Activated CD4-positive, alpha-beta memory T cell treated with anti-CD3 and anti-CD28 coated beads, Interleukin-2, amount 10 ng/mL, durations not matched to agents 7 days and 5 days (primary cell): ENCODE measurements at places on chromosomes 11 and 22. TPM values are rescaled to one million over a fixed set of nuclear protein-coding genes. Genes with fewer than 3 reads are reported as not detected.

DNA sequence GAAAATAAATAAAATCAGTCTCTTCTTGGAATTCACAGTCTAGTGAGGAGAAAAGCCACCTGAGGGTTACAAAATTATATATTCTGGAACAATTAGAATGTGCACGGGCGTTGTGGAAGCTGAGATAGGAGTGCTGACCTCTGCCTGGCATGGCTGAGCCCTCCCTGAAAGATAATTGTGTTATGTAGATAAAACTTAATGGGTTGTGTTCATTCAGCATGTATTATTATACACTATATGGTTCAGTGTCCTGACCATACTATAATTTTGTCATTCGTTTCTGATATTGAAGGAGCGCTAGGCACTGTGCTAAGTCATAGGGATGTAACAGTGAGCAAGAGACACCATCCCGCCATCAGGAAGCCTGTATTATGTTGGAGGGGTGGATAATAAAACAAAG, 3.7 kb downstream of the ACAT1 start:
- peak overlapping the region; percentile 61 for H3K27ac ChIP-seq
- peaks cover 49% of the 10 kb centered on the region for H3K4me1 ChIP-seq
- H3K27me3 ChIP-seq, result no peaks in the 10 kb centered on the region
- H3K4me3 ChIP-seq, result no peak overlapping the region

DNA sequence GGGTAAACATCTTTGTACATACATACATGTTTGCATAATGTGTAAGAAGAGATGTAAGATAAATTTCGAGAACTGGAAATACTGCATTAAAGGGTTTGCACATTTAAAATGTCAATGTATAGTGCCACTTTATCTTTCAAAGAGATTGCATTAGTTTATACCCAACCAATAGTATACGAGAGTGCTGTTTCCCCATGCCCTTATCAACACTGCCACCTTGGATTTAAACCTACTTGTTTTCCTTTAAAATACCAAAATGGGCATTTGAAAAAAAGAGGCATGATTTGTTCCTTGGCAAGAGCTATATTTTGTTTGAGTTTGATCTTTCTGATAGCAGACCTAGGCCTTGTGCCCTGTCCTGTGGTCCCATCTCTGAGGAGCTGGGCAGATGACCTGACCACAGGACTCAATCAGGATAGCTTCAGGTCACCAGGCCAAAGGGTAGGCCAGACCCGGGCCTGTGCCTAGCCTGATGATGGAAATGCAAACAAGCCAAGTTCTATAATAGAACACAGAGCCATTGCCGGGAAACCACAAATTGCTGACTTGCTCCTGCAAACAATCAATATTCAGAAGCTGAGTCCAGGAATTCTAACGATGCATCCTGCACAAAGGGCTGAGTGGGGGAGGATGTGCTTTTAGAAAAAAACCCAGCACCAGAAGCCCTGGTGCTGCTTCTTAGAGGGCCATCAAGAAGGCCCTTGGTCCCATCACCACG, 16.9 kb upstream of the ALG8 start:
- H3K36me3 ChIP-seq, result peaks cover 6% of the 10 kb centered on the region
- no peak overlapping the region for H3K27ac ChIP-seq
- no peaks in the 10 kb centered on the region for H3K27me3 ChIP-seq
- no peak overlapping the region for H3K4me3 ChIP-seq
- DNase-seq, result no peak

DNA sequence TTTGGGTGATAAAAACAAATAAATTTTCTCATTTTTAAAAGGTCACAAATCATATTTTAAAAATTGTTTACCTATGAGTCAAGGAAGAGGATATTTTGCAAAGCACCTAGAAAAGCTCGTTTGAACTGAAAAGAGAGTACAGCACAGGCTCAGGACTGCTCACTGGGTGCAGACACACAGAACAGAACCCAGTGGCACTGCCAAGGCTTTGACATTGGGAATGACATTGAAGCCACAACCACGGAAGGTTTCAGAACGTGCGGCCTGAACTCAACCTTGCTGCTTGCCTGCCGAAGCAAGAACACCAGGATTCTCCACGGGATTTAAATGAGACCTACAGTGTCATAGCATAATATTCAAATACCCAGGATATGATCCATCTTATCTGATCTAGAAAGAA, 597.1 kb upstream of the B3GAT1 start:
- no peaks in the 10 kb centered on the region for H3K4me1 ChIP-seq
- no peak overlapping the region for H3K27ac ChIP-seq
- H3K36me3 ChIP-seq, result no peaks in the 10 kb centered on the region
- DNase-seq, result no peak
- H3K27me3 ChIP-seq, result no peaks in the 10 kb centered on the region

DNA sequence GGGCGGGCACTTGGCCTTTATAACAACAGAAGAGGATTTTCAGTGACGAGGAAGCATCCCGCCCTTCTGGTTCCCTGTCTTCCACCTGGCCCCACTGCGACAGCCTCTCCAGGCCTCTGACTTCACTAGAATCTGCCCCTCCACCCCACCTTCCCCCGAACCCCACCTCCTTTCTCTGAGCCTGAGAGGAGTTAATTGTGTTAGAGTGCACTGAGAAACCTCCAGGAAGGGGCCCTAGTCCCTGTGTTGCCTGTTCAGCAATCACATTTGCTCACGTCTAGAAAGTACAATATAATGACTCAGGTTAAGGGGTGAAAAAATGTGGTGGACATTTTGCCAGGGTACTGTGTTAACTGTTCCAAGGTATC, 38.8 kb downstream of the PTPRJ start:
- peak overlapping the region; percentile 92 for H3K27ac ChIP-seq
- peak; percentile 55 for DNase-seq
- no peaks in the 10 kb centered on the region for H3K27me3 ChIP-seq
- H3K4me1 ChIP-seq, result peaks cover 87% of the 10 kb centered on the region
- H3K36me3 ChIP-seq, result peaks cover 56% of the 10 kb centered on the region
- H3K4me3 ChIP-seq, result peak overlapping the region; percentile 62

GRCh38 chr11:62142921-62143320, 19.1 kb downstream of the INCENP start:
- no peak overlapping the region for H3K27ac ChIP-seq
- DNase-seq, result no peak
- no peak overlapping the region for H3K4me3 ChIP-seq
- no peaks in the 10 kb centered on the region for H3K4me1 ChIP-seq

- DNase-seq, result no peak
- H3K4me3 ChIP-seq, result no peak overlapping the region
- H3K4me1 ChIP-seq, result peaks cover 18% of the 10 kb centered on the region
- H3K27me3 ChIP-seq, result no peaks in the 10 kb centered on the region
Measured at GRCh38 chr11:7439746-7440320, 45.5 kb upstream of the OLFML1 start.

GRCh38 chr11:46302866-46303265, 25.4 kb downstream of the CREB3L1 start:
- DNase-seq, result no peak
- no peaks in the 10 kb centered on the region for H3K36me3 ChIP-seq
- H3K27ac ChIP-seq, result no peak overlapping the region
- peaks cover 15% of the 10 kb centered on the region for H3K4me1 ChIP-seq
- no peak overlapping the region for H3K4me3 ChIP-seq

DNA sequence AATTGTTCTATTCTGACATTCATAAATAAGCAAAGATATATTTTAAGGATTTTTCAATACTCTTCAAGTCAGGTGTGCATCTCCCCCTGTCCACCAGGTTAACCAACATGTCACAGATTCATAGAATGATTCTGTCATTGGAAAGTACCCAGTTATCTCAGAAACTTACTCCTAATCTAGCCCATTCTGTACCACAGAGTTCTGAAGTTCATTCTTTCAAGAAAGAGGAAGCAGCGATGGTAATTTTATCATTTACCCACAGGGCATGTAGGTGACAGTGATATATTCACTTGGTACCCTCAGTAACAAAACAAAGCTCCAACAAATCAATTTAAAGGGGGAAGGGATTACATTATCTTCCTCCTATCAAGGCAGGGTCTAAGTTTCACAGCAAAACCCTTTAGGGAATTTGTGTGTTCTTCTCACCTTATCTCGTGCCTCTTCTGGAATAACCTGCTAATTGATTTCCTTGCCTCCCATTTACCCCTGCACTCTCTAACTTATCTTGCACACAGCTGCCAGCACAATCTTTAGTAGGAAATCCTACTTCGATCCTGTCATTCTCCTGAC, 19.0 kb upstream of the MPPED2 start:
- no peaks in the 10 kb centered on the region for H3K4me1 ChIP-seq
- no peaks in the 10 kb centered on the region for H3K27me3 ChIP-seq
- no peak overlapping the region for H3K4me3 ChIP-seq
- DNase-seq, result no peak
- H3K36me3 ChIP-seq, result no peaks in the 10 kb centered on the region

- H3K4me1 ChIP-seq, result peaks cover 69% of the 10 kb centered on the region
- no peaks in the 10 kb centered on the region for H3K27me3 ChIP-seq
- DNase-seq, result no peak
- no peak overlapping the region for H3K4me3 ChIP-seq
Measured at GRCh38 chr11:118448294-118448693, 12.0 kb downstream of the KMT2A start.

- H3K36me3 ChIP-seq, result no peaks in the 10 kb centered on the region
- H3K27me3 ChIP-seq, result no peaks in the 10 kb centered on the region
- no peak overlapping the region for H3K4me3 ChIP-seq
- peaks cover 22% of the 10 kb centered on the region for H3K4me1 ChIP-seq
- peak overlapping the region; percentile 65 for H3K27ac ChIP-seq
Measured at GRCh38 chr22:46661221-46661851, 41.1 kb downstream of the GRAMD4 start.

- no peak for DNase-seq
- no peak overlapping the region for H3K27ac ChIP-seq
- peaks cover 24% of the 10 kb centered on the region for H3K4me1 ChIP-seq
- no peaks in the 10 kb centered on the region for H3K36me3 ChIP-seq
Measured at GRCh38 chr11:358129-358800, 11.0 kb upstream of the B4GALNT4 start.

DNA sequence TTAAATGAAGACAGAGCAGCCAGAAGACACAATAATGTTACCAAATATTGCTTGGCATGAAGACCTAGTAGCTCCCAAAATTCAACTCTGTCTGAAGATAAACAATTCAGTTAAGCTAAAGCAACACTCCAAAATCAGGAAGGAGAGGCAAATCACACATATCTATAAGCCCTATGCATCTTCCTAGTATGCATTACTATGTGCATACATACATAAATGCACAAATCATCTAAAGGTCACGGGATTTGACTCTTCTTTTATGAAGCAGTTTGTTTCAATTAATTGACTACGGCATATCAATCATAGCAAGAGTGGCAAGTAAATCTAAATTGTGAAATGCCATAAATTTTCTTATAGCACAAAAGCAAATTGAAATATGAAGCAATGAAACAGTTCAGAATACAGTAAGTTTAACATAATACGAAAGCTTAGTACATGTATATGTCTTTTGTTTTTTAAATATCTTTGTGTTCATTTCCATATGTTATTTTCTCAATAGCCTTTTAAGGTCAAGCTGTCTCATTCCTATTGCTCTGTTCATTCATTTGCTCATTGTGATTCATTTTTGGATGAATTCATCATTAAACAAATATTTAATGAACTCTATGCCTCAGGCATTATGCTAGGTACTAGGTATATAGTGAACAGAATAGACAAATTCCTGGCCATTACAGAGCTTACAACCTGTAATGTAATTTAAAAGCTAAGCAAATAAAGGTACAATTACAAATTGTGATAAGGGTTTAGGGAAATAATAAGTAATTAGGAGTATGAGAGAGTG, 540.5 kb downstream of the DLG2 start:
- no peak overlapping the region for H3K4me3 ChIP-seq
- no peak for DNase-seq
- H3K27ac ChIP-seq, result no peak overlapping the region
- H3K27me3 ChIP-seq, result no peaks in the 10 kb centered on the region
- H3K4me1 ChIP-seq, result no peaks in the 10 kb centered on the region
- no peaks in the 10 kb centered on the region for H3K36me3 ChIP-seq

SIK3 gene
- total RNA-seq, result 43.0 TPM

GRK3 gene
- total RNA-seq, result 25.5 TPM

CBLIF gene
- total RNA-seq, result not detected

EHF gene
- not detected for total RNA-seq

MS4A6E gene
- total RNA-seq, result not detected

SORL1 gene
- 116 TPM for total RNA-seq

KCNJ1 gene
- not detected for total RNA-seq

IFITM5 gene
- total RNA-seq, result not detected

PDGFB gene
- total RNA-seq, result 6.4 TPM

VEGFB gene
- total RNA-seq, result 49.1 TPM

SCUBE1 gene
- total RNA-seq, result 0.20 TPM
